ENCODE measurements at places on chromosomes 2 and 18. TPM values are rescaled to one million over a fixed set of nuclear protein-coding genes. Genes with fewer than 3 reads are reported as not detected.

Gene CCDC68
- 4.8 TPM for total RNA-seq

Gene ANKRD30B
- total RNA-seq: not detected

Gene GRB14
- total RNA-seq: 5.1 TPM

Gene DNAJC27
- total RNA-seq: 2.6 TPM

Gene SLC38A11
- 0.02 TPM for total RNA-seq

Gene CDH2
- 42.7 TPM for total RNA-seq

Gene FTCDNL1
- 3.0 TPM for total RNA-seq

Gene CRYBA2
- 0.25 TPM for total RNA-seq

Gene ANKRD62
- not detected for total RNA-seq

Gene RASGRP3
- total RNA-seq: 0.98 TPM

Gene SPP2
- total RNA-seq: not detected

Gene CXCR1
- not detected for total RNA-seq

Gene DNAH7
- 1.2 TPM for total RNA-seq
